Right ventricle myocardium superior (tissue), 1 donor: ENCODE measurements at places on chromosomes 3 and 15. TPM values are rescaled to one million over a fixed set of nuclear protein-coding genes. Genes with fewer than 3 reads are reported as not detected.

DNA sequence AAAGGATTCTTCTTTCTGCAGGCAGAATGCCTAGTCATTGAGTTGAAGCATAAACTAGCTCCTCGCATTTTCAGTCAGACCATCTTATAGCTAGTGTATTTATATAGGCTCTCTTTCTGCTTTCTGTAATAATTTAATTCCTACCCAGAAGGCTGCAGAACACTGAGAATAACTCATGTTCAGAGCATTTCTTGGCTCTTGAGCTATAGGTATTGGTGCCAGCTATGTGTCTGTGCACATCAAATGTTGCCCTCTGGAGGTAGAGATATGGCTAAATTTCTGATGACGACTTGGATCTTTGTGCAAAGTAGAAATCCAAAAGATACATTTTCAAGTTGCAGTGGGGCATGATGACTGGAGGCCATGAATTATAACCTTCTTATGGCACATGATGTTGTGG is 336.2 kb upstream of the TPM1 start:
- no peak for DNase-seq

GRCh38 chr3:41200669-41201021 is 1.3 kb downstream of the CTNNB1 start:
- DNase-seq = no peak

GRCh38 chr3:156215751-156216150 is 95.4 kb downstream of the KCNAB1 start:
- no peak for DNase-seq

GRCh38 chr3:71237672-71238071 is 345.9 kb downstream of the FOXP1 start:
- no peak for DNase-seq

The SLC2A2 gene
- total RNA-seq = not detected

The ACTC1 gene
- 12,822 TPM for total RNA-seq

The CADM2 gene
- 1.2 TPM for total RNA-seq

The ALG3 gene
- total RNA-seq = 14.9 TPM
